ENCODE measurements at places on chromosomes 4 and X.

DNA sequence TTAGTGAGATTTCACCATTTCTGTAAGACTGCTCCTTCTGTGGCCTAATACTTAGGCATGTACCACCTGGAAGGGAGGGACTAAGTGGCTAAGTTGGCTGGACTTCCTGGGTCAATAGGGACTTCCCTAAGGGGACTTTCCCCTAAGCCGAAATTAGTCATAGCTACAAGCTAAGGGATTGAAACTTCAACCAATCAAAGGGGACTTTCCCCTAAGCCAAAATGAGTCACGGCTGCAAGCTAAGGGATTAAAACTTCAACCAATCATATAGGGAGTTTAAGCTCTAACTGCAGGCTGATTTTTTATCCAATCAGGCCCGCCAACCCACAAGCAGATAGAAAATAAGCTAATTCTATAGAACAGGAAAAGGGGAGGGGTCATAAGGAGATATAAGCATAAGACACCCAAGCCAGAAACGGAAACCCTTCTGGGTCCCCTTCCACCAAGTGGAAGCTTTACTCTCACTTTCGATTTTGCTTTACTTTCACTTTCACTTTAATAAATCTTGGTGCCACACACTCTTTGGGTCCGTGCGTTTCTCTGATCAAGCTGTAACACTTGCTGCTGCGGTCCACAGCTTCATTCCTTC is 382.8 kb downstream of the KLHL4 start:
- DNase-seq: peak; percentile 37

- no peak for DNase-seq
These were observed 2534.9 kb downstream of the PCDH7 start for GRCh38 chr4:33255094-33255493.

- no peak for DNase-seq
These were observed 22.4 kb downstream of the RAB33B start for GRCh38 chr4:139476363-139476762.

GRCh38 chr4:150962245-150962644 is 52.8 kb downstream of the LRBA start:
- no peak for DNase-seq

DNA sequence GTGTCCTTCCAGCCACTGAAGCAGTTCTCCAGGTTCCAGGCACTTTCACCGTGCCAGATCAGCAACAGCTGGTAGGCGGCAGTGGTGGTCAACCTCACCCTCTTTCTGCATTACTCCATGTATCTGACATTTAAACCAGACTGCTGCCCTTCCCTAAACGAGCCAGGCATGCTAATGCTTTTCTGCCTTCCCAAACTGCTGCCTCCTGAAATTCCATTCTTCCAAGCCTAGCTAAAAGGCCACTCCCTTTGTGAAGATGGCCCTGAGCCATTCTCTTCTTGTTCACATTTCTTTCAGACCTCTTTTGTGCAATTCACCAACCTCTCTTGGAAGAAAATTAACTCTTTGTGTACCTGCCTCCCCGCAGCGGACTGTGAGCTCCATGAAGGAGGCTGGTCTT is 73.7 kb downstream of the CHST7 start:
- no peak for DNase-seq

DNA sequence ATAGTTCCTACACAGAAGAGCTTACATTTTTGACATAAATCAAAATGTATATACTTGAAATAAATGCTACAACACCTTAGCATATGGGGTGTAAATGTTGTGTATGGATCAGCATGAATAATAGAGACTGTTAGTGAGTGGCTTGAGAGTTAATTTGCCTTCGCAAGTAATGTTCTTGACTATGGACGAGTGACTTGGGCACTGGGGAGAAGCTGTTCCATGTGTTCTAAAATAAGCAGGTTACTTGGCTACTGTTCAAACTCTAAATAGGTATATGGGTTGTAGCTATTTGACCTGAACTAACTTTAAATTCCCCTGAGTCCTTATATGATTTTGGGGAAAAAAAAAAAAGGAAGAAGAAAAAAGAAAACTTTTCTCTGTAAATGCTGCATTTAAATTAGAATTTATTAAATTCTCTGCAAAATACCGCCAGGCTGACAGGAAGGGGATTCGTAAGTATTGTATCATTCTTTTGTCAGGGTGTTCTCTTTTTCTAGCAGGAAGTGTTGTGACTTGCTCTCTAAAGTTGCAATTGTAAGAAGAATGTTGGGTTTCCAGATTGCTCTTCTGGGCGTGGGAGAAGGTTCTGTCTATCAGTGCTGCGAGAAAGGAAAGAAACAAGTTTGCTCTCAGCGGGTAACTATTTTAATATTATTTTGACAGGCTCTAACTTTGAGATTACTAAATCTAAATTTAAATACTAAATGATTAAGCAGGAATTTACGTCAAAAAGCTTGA is 32.2 kb downstream of the PLS3 start:
- no peak for DNase-seq

DNA sequence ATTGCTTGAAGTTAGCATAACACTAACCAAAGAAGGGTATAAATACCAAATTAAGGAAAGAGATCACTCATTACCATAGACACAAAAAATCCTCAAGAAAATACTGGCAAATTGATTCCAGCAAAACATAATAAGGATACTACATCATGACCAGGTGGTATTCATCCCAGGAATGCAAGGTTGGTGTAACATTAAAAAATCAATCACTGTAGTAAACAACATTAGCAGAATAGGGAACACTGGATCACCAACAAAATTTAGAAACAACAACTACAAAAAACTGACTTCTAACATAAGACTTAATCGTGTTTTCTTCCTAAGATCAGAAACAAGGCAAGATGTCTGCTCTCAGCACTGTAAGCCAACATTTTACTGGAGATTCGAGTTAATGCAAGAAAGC is 14.1 kb downstream of the GAK start:
- no peak for DNase-seq

GRCh38 chr4:1593458-1593857 is 90.7 kb downstream of the FAM53A start:
- no peak for DNase-seq

GRCh38 chrX:40167233-40167849 is 69.6 kb upstream of the BCOR start:
- no peak for DNase-seq

GRCh38 chr4:3666263-3666662 is 99.9 kb upstream of the ADRA2C start:
- no peak for DNase-seq

DNA sequence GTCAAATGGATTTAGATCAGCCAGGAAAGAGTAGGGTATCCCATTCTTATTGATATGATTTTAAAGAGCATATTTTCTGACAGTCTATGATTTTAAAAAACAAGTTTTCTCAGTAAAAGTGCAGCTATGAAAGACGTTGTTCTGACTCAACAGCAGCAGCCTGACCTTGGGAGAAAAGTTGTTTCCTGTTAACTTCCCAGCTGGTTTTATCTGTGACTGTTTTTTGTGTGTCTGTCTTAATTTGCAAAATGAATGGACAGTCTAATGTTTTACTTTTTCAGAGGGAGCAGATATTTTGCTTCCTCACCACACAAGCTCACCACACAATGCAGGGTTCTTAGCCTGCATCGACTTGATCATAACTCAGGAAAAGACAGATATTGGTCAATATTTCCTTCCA is 764 bp upstream of the MTHFD2L start:
- DNase-seq: no peak

DNA sequence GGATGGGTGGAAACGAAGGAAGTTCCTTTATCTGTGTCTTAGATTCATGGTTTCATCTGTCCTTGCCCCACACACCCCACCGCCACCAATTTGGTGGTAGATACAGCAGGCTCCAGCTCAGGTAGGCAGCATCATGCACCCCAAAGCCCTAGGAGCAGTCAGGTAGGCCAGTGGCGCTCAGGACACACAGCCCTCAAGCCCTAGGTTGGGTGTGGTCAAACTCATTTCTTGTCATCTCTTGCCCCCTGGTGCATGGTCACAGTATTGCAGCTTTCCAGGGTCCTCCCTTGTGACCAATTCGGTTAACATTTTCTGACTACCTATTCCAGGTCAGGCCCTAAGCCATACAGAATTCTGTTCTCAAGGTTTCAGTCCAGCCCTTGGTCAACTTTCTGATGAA is 14.5 kb upstream of the PRRG3 start:
- peak; percentile 57 for DNase-seq

DNA sequence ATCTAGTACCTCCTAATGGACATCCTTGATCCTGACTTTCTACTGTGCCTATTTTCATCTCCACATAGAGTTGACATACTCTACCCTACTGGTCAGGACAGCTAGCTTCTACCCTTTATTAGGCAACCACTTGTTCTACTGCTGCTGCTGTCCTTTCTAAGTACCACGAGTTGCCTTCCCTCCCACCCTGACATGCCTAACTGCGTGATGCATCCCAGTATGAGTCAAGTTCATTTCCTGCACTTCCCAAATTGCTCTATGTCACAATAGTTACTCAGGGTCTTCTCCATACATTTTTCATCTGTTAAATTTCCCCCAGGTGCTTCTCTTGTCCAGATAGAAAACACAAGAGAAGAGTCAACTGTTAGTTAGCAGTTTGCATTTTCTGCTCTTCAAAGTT is 133.4 kb downstream of the TBC1D19 start:
- no peak for DNase-seq

DNA sequence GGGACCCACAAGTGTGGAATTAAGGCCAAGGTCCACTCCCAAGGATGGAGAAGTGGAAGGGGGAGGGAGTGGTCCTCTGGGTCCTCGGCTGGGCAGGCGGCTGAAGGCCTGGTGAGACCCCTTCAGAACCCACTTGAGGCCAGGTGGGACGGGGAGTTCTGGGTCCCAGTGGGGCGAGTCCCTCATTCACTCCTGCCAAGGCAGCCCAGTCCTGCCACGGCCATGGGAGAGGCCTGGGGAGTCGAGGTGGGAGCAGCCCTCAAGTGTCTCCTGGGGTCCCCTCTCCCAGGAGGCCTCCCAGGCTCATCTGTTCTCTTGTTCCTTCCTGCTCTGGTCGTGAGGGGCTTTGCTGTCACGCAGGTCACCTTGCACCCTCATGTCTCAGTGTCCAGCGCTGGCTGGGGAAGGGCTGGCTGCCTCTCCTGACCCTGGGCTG is 6.1 kb upstream of the SH3BP2 start:
- DNase-seq: no peak

GRCh38 chr4:16169490-16169889 is 56.8 kb downstream of the TAPT1 start:
- DNase-seq: no peak

DNA sequence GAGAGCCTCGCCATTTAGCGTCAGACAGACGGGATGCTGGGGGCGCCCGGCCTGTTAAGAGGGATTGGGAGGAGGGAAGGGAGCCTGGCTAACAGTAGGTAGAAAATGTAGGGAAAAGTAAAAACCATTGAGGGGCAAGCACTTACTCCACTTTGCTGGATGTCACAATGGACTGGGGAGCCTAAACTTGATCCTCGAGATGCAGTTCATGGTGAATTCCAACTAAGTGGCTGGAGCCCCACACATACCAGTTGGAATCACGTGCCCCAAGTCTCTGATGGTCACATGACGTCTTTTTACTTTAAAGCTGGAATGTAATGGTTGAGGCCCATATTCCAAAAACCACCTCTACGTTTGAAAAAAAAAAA is 1.5 kb downstream of the PLS3 start:
- no peak for DNase-seq

- DNase-seq: no peak
These were observed 77.9 kb downstream of the LRRC66 start for GRCh38 chr4:51942108-51942832.

- DNase-seq: no peak
These were observed 165.0 kb downstream of the HEPH start for GRCh38 chrX:66328950-66329596.

GRCh38 chr4:39514888-39515401 is 12.3 kb downstream of the UGDH start:
- DNase-seq: no peak

DNA sequence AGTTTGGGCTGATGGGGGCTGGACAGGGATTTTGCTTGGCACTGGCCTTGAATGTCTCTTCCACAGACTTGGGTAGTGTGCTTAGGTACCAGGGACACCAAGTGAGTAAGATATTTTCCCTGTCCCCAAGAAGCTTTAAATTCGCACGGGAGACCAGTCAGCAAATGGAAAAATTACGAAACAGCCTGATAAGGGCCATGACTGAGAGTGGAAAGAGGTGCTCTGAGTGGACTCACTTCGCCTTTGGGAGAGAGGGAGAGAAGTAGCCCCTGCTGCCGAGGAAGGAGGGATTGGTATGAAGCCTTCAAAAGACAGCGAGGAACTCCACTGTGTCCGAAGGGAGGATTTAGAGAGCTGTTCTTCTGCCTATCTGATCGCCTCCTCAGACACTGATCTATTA is 2.6 kb downstream of the LSM6 start:
- no peak for DNase-seq

DNA sequence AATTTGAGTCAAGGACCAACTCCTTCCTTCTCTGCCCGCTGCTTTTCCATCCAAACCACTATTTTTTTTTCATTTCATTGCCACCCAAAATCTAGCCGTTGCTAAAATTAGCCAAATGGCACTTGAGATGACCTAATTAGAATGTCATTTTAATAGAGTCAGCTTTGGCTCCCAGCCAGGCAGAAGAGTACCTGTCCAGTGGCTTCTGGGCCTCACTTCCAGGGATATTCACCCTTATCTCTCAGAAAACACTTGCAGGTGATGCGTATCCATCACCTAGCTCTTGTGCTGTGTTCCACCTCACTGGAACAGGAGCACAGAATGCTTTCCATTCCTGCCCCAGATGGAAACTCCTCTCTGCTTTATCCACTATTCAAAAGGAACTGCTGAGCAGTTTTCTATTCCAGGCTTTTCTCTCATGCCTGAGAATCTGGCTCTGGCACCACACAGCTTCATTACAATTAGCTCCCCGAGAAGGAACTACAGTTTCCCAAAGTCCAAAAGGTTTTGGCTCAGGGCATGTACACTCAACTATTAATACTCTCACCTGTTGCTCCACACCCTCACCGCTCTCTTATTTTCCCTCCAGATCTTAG is 18.5 kb downstream of the MAGEA9B start:
- no peak for DNase-seq

GRCh38 chr4:184413261-184414046 is 60.9 kb downstream of the IRF2 start:
- DNase-seq: no peak

DNA sequence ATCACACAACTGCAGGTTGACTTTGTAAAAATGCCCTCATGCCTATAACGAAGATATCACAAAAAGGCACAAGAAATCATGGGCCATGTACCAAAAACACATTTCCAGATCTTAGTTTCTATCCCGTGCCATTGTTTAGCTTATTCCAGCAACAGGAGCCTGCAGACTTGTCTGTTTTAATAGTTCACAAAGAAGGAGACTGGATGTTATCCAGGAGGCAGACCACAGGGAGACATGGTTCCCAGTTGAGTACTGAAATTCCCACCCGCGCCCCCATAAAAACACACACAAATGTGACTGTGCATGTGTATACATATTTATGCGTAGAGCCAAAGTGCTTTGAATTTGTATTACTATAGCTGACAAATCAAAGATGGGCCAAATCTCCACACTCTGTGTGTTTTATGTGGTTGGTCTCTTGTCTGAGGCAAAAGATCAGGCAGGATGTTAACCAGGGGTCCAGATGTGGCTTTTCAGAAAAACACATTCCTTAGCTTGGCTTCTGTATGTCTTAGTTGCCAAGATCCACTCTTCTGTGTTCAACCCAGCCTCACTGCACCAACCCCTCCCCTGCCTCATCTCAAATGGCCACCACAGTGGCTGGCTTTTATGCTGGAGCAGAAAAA is 469.2 kb upstream of the DIPK2B start:
- no peak for DNase-seq

All from activated CD4-positive, alpha-beta T cell treated with anti-CD3 and anti-CD28 coated beads for 4 hours (primary cell).